Tibial nerve (tissue), 4 donors: ENCODE measurements at places on chromosomes 16 and 17. TPM values are rescaled to one million over a fixed set of nuclear protein-coding genes. Genes with fewer than 3 reads are reported as not detected.

The BTBD17 gene
- total RNA-seq, result not detected

The FBXL16 gene
- 2.4 TPM for total RNA-seq

The SDK2 gene
- total RNA-seq, result 3.1 TPM

The KRT28 gene
- not detected for total RNA-seq

- H3K27ac ChIP-seq, result no peak overlapping the region
- peak overlapping the region; percentile 70 for H3K4me3 ChIP-seq
- H3K27me3 ChIP-seq, result no peaks in the 10 kb centered on the region
- peaks cover 20% of the 10 kb centered on the region for H3K4me1 ChIP-seq
- no peak for DNase-seq
- no peaks in the 10 kb centered on the region for H3K36me3 ChIP-seq
Observed at GRCh38 chr17:81916234-81917001, 1.6 kb downstream of the SIRT7 start.

DNA sequence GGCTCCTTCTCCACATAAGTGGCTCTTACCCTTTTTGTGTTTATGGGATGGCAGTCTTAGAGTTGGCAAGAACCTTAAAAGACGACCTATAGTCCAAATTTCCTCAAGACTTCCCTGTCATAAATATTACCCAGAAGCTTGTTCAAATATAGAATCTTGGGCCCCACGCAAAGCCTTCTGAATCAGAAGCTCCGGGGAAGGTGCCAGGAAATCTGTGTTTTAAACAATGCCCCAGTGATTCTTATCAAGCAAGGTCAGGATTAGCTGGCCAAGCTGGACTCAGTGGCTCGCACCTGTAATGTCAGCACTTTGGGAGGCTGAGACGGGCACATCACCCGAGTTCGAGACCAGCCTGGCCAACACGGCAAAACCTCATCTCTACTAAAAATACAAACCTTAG lies 85.7 kb downstream of the TIMM22 start:
- H3K4me1 ChIP-seq, result no peaks in the 10 kb centered on the region
- no peak overlapping the region for H3K4me3 ChIP-seq

DNA sequence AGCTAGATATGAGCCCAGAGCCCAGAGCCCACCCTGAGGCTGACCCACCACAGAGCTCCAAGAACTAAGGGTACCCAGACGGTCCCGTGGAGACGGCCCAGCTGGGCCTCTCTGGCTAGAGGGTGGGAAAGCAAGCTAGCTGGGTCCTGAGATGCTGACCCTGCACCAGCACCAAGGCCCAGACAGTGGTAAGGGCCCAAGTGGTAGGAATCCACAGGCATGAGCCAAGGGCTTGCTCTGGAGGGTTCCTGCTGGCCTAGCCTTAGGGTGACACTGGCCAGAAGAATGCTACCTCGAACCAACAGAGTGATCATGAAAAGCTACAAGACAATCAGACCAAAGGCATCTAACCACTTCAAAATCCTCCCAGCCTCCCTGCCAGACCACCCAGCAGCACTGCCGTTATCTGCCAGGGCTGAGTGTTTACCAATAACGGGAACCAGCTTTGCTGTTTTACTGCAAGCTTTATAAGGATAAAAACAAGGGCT lies 13.2 kb downstream of the HIC1 start:
- peaks cover 49% of the 10 kb centered on the region for H3K4me1 ChIP-seq
- H3K4me3 ChIP-seq, result no peak overlapping the region
- no peaks in the 10 kb centered on the region for H3K36me3 ChIP-seq
- H3K27me3 ChIP-seq, result no peaks in the 10 kb centered on the region
- no peak for DNase-seq

GRCh38 chr17:66403846-66404556 lies 101.6 kb downstream of the PRKCA start:
- H3K27me3 ChIP-seq, result no peaks in the 10 kb centered on the region
- no peak overlapping the region for H3K27ac ChIP-seq
- H3K36me3 ChIP-seq, result no peaks in the 10 kb centered on the region
- no peak for DNase-seq

- H3K4me1 ChIP-seq, result peaks cover 2% of the 10 kb centered on the region
- no peaks in the 10 kb centered on the region for H3K36me3 ChIP-seq
- no peak overlapping the region for H3K4me3 ChIP-seq
- peaks cover 11% of the 10 kb centered on the region for H3K27me3 ChIP-seq
Observed at GRCh38 chr17:61481421-61481820, 29.2 kb downstream of the TBX4 start.

- DNase-seq, result no peak
- peaks cover 100% of the 10 kb centered on the region for H3K27me3 ChIP-seq
- no peak within 1 kb of the TSS for H3K27ac ChIP-seq
Observed at GRCh38 chr17:48997103-48997826, at the start of gene IGF2BP1. TSS of gene IGF2BP1 (plus strand) at chr17:48997385. CDS start at chr17:48997746, 361 bp downstream.

DNA sequence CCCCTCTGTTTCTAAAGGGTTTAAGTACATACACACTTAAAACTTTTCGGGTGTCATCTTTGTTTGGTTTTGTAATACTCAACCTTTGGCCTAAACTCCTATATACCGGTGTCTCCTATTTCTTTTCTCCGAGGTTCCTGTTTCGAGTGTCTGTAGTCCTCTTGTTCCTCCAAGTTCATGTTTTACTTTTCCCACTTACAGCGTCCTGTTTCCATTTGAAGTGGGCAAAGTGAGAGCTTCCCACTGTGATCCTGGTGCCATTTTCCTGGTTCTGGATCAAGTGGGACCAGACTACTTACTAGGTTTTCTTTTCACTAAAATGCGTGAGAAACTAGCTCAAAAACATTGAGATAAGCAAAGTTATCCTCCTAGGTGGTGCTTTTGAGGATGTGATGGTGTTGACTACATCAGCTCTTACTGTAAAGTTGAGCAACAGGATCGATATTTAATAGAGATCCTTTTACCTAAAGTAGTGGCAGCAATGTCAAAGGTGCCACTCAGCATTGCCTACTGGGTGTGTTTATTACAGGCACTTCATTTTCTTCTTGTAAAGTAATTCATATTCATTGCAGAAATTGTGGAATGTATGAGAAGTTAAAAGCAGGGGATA lies 1.3 kb downstream of the PSMD3 start:
- no peaks in the 10 kb centered on the region for H3K27me3 ChIP-seq
- peaks cover 24% of the 10 kb centered on the region for H3K36me3 ChIP-seq
- peaks cover 22% of the 10 kb centered on the region for H3K4me1 ChIP-seq
- H3K27ac ChIP-seq, result no peak overlapping the region

DNA sequence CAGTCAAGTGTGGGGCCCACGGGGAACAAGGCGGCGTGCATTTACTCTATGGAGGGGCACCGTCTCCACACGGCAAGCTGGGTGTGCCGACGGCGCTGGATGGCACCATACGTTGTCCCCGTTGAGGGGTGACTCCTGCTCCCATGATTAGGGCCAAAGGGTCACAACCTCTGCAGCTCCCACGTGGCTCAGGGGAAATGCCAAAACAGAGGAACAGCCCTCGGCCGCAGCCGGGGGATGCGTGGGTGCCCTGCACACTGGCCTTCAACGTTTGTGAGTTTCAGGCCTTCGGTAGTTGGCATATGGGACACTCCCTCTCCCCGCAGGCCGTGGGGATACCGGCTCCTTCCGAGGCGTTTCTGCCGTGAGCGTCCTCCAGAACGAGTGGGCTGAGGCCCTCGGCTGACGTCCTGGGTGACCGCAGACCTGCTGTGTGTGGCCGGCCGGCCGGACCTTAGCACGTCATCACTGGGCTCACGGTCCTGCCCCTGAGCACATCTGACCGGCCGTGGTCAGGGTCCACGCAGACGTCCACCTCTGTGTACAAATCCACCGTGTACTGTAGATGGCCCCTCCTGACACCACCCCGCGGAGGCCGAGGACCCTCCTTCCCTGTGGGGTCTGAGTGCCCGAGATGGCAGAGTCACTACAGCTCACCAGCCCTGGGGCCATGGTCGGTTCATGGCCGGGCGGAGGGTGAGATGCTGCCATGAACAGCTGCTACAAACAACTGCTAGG lies 4.8 kb upstream of the METRNL start:
- DNase-seq, result no peak
- no peaks in the 10 kb centered on the region for H3K36me3 ChIP-seq
- H3K4me1 ChIP-seq, result peaks cover 9% of the 10 kb centered on the region
- H3K27ac ChIP-seq, result no peak overlapping the region

- H3K4me1 ChIP-seq, result peaks cover 10% of the 10 kb centered on the region
- no peaks in the 10 kb centered on the region for H3K36me3 ChIP-seq
- H3K27me3 ChIP-seq, result no peaks in the 10 kb centered on the region
- H3K4me3 ChIP-seq, result no peak overlapping the region
- H3K27ac ChIP-seq, result peak overlapping the region; percentile 63
Observed at GRCh38 chr17:16254773-16255400, 37.9 kb downstream of the PIGL start.

- H3K27me3 ChIP-seq, result no peaks in the 10 kb centered on the region
- no peaks in the 10 kb centered on the region for H3K4me1 ChIP-seq
- H3K27ac ChIP-seq, result no peak overlapping the region
- peaks cover 58% of the 10 kb centered on the region for H3K36me3 ChIP-seq
- no peak for DNase-seq
Observed at GRCh38 chr16:31464348-31464769, 5.1 kb downstream of the ARMC5 start.

DNA sequence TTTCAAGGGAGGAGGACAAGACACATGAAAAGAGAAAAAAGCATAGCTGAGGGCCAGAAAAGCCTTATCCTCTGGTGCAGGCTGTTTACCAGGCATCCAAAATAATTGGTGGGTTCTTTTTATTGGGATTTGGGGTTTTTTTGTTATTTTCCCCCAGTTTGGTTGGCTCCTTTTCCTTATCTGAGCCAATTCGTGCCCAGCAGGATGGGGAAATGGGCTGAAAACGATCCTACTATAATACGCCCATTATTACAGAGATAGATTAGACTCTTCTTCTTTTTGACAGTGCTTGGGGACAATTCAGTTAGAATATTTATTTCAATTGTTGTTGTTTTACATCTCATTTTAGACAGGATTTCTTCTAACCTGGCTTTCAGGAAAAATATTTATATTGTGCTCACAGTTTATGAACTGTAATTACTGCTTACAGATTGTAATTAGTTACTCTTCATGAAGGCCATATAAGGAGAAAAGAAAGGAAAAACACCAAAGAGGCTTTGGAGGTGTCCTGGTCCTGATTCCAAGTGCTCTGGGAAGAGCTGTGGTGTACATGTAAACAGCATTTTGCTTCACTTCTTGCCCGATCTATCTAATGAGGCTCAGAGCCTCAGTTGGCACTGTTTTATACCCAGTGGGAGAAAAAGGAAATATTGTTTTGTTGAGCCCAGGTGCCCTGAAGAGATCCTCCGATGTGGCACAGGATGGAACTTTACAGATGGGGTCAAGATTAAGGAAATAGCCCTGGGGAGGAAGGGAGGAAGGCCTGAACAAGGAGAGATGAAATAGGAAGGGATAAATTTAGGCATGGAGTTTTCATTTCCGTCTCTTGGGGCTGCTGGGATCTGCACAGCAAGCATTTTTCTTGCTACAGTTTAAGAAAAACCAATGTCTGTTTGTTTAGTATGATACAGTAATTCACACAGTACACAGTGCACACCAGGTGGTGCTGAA lies 611 bp upstream of the ANKRD40 start:
- no peaks in the 10 kb centered on the region for H3K27me3 ChIP-seq
- peak overlapping the region; percentile 78 for H3K4me3 ChIP-seq
- H3K36me3 ChIP-seq, result no peaks in the 10 kb centered on the region
- peaks cover 53% of the 10 kb centered on the region for H3K4me1 ChIP-seq
- DNase-seq, result no peak

DNA sequence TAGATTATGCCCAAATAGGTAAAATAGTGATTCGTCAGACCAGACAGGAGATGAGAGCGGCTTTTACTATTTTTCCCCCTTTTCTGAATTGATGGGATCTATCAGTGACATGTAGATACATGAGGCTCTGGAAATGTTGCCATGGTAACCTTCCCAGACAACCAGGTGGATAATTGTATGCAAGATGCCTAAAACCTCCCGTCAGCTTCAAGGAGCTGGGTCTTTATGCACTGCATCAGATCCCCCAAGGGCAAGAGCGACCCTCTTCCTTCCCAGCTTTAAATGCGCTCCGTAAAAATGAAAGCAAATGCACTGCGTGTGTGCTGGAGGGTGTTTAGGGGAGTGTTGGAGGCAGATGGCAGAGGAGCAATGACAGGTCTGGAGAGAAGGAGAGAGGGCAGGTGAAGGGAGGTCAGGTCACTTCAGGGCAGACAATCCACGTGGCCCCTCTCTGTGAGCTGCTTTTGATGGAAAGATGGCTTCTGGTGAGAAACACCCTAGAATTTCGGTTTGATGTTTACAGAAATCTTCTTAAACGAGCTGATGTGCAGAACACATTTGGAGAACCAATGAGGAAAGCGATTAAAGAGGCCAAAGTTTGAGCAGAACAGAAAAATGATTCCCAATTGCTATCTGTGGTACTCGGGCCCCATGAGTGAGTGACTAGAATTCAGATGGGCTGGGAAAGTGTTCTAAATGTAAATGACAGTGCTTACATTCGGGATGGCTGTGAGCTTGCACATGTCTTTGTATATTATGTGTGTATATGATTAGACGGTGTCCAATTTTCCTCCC lies 461.7 kb upstream of the HSBP1 start:
- no peak overlapping the region for H3K27ac ChIP-seq
- no peak for DNase-seq
- H3K4me1 ChIP-seq, result no peaks in the 10 kb centered on the region
- H3K27me3 ChIP-seq, result no peaks in the 10 kb centered on the region
- H3K36me3 ChIP-seq, result no peaks in the 10 kb centered on the region
- no peak overlapping the region for H3K4me3 ChIP-seq

- no peaks in the 10 kb centered on the region for H3K27me3 ChIP-seq
- no peak for DNase-seq
Observed at GRCh38 chr16:57007050-57007449, 17.7 kb downstream of the NLRC5 start.

- no peaks in the 10 kb centered on the region for H3K36me3 ChIP-seq
- H3K4me1 ChIP-seq, result peaks cover 51% of the 10 kb centered on the region
- no peaks in the 10 kb centered on the region for H3K27me3 ChIP-seq
- no peak overlapping the region for H3K4me3 ChIP-seq
- DNase-seq, result peak; percentile 23
Observed at GRCh38 chr17:42363767-42364585, 24.3 kb downstream of the STAT3 start.

DNA sequence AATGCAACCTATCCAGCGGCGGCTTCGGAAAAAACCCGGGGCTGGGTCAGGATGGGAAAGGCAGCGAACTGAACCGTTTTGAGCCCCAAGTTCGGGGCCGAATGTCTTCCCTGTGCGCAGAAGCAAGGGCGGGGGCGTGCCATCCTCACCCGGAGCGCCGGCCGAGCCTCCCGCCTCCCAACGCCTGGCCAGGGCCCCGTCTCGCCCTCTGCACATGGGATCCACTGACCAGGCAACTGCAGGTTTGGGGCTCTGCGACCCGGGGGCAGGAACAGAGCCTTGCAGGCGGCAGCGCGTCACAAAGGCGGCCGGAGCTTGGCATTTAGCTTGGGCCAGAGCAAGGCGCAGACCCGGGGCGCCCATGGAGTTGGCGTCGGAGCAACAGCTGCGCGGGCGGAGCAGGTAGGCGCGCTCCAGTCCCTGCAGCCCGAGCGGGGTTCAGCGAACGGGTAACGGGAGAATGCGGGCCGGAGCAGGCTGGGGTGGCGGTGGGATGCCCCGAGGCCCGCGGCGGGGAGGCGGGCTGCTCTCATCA lies at the start of gene FBXO39:
FBXO39 (plus strand) TSS at position 345 of the 535 bp plus-strand sequence. CDS start 3,654 bp downstream, outside the sequence.
- H3K27ac ChIP-seq, result no peak within 1 kb of the TSS
- DNase-seq, result no peak
- no peaks in the 10 kb centered on the region for H3K4me1 ChIP-seq
- no peaks in the 10 kb centered on the region for H3K27me3 ChIP-seq

GRCh38 chr16:3012828-3013420 lies at the start of gene CLDN9:
TSS of gene CLDN9 (plus strand) at chr16:3012923. CDS start at chr16:3013363, 440 bp downstream.
- peaks cover 74% of the 10 kb centered on the region for H3K27me3 ChIP-seq
- DNase-seq, result no peak
- no peak within 1 kb of the TSS for H3K27ac ChIP-seq
- no peaks in the 10 kb centered on the region for H3K36me3 ChIP-seq
- H3K4me1 ChIP-seq, result no peaks in the 10 kb centered on the region
